ENCODE measurements at places on chromosomes 2 and 18.
A peak's percentile ranks its signal among the peaks of the same experiment; 100 is the strongest.

GRCh38 chr2:72576459-72576858, 249.4 kb downstream of the EXOC6B start:
- no peak for DNase-seq

- DNase-seq: no peak
Measured at GRCh38 chr2:187134306-187134705, 285.3 kb upstream of the ZSWIM2 start.

DNA sequence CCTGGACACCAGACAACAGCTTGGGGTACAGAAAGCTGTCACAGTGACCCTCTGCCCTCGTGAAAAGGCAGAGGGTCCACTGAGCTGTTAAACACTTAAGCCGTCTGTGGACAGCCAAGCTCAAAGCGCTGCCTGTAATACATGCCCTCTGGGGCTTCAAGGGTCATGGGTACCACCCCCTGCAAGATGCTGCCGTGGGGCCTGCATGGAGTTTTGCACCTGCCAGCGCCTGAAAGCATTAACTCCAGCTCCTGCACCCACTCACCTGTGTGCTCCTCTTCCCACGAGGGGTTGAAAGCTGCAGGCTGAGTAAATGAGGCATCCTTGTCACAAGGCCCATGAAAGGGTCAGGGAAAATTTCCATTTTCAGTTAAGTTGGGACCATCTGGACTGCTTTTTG, 70.6 kb upstream of the PHLPP1 start:
- no peak for DNase-seq

GRCh38 chr2:57182916-57183315, 863.7 kb upstream of the VRK2 start:
- no peak for DNase-seq

- peak; percentile 36 for DNase-seq
Measured at GRCh38 chr18:21454725-21455124, 145.8 kb downstream of the ESCO1 start.

GRCh38 chr2:151302879-151303278, 13.4 kb upstream of the NMI start:
- no peak for DNase-seq

- no peak for DNase-seq
Measured at GRCh38 chr2:240588006-240588655, 1.6 kb downstream of the CAPN10 start.

DNA sequence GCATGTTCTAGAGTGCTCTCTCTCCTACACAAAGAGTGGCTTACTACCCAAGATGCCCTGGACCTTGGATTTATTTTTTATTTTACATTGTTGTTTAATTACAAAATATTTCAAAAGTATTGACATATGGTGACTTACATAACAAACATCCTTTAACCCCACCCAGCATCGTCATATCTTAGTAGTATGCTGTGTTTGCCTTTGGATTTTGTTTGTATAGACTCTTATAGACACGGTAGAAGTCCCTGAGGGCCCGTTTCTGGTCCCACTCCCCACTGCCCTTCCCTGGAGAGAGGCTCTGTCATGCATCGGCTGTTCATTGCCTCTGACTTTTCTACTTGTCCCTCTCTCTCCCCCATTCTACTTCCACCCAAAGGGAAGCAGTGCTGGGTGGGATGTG, 112.0 kb downstream of the ZBTB7C start:
- no peak for DNase-seq

GRCh38 chr18:76922107-76922506, 99.8 kb downstream of the ZNF236 start:
- DNase-seq: peak; percentile 84

- peak; percentile 13 for DNase-seq
Measured at GRCh38 chr2:138276339-138276738, 225.2 kb upstream of the SPOPL start.

DNA sequence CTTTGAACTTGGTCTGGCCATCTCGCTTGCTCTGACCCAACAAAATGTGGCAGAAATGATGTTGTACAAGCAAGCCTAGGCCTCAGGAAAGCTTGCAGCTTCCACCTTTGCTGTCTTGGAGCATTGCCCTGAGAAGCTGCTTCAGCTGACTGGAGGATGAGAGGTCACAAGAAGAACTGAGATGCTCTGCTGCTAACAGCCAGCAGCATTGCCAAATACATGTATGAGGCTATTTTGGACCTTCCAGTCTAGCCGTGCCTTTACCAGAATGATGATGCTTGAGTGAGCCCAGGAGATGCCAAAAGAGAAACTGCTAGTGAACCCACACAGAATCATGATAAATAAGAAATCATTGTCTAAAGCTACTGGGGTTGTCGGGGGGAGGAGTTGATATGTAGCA, 13.2 kb upstream of the ITGAV start:
- no peak for DNase-seq

DNA sequence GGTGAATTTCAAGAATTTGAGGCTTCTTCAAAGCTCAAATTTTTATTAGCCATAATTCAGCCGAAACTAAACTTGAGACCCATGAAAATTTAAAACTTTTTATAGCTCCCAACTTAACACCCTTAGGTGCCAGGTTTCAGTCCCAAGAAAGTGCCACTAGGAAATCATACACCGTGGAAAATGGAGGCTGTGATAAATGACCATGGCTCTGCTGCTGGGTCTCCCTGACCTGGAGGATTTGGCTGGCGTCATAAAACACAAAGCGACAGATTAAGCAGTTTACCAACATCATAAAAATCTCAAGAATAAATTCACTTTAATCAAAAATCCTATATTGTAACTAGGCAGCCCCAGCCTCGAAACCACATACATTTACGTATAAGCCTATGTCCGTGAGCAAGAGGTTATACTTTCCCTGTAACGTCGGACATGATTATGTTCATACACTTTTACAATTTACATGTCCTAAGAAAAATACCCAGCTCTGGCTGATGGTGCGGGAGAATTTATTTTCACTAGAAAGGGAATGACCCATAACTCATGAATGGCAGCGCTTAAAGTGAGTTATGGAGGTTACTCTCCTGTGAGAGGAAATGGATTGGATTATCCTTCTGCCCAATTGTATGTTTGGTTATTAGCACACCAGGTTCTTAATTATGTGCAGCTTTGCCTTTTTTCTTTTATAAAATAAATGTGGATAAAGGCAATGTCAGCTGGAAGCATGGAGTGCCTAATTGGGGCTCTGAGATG, 329.4 kb downstream of the AGPS start:
- no peak for DNase-seq

GRCh38 chr18:79898952-79899608, 52.4 kb downstream of the SLC66A2 start:
- DNase-seq: no peak

- peak; percentile 71 for DNase-seq
Measured at GRCh38 chr18:46073474-46074331, 1.6 kb upstream of the PSTPIP2 start.

DNA sequence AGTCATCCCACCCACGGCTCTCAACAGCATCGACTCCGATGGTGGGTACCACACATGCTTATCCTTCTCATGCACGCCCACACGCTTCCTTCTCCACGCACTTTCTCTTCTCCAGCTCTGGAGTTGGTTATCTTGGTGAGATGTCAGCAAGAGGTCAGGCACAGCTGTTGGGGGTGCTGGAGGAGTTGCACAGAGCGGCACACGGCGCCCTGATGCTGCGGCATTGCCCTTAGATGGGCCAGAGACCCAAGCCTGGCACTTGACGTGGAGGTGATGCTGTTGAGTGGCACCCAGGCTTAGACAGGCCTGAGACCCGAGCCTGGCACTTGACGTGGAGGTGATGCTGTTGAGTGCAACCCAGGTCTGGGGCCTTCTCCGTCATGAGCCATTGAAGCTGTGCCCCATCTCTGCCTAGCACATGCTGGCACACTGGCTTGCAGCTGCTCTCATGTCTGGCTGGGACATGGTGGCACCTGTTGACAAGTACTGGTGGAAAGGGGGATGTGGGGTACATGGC, 83.2 kb downstream of the DGKD start:
- DNase-seq: no peak
